Activated naive CD4-positive, alpha-beta T cell (primary cell): ENCODE measurements at places on chromosomes 6 and 20.

- no peak for DNase-seq
Observed at GRCh38 chr20:46085179-46085851, 4.4 kb downstream of the NCOA5 start.

DNA sequence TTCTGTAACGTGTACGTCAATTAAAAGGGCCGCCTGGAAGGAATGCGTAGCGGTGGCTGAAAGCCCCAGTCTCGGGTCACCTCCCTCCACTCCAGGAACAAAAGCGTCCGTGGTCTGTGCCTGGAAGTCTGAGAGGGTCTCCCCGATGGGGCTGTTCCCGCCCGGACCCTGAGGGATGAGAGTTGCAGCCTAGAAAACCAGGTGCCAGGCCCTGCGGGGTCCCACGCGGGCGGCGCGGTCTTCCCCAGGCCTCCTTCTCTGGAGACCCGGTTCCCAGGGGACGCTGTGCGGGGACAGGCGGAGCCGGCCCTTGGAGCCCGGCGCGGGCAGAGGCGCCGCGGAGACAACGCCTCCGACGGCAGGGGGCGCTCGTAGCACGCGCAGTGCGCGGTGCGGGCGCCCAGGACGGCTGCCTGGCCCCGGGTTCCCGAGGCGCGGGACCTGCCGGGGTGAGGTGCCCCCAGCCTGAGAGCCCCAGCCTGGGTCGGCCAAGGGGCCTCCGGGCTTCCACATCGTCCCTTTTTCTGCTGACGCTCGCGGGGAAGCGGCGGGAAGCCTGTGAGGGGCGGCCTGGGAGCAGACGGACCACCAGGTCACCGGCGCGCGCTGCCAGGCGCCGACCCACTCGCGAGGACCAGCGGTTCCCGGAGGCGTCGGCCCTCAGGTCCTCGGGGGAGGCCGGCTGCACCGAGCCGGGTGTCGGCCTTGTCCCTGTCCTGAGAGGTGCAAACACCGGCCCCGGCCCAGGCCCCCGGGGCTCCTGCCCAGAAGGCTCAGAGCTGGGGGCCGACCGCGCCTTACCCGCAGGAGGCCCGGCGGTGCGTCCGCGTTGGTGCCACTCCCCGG is 5.3 kb upstream of the FOXC1 start:
- DNase-seq, result peak; percentile 57

- no peak for DNase-seq
Observed at GRCh38 chr20:4026093-4026601, 10.8 kb upstream of the RNF24 start.

DNA sequence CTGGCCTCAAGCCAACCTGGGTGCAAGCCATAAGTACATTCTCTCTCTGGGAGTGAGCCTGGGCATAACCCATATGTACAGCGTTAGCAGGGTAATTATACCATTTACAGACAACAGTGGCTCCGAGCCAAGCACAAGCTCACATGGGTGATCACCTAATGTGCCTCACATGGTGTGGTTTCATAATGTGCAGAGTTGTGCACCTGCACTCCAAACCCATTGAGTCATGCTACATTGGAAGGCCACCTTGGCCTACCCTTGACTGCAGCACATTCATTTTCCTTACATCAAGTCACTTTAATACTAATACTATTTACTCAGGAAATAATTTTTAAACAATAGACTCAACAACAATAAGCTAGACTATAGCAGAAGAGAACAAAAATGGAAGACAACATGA is 194.5 kb upstream of the PLN start:
- no peak for DNase-seq

DNA sequence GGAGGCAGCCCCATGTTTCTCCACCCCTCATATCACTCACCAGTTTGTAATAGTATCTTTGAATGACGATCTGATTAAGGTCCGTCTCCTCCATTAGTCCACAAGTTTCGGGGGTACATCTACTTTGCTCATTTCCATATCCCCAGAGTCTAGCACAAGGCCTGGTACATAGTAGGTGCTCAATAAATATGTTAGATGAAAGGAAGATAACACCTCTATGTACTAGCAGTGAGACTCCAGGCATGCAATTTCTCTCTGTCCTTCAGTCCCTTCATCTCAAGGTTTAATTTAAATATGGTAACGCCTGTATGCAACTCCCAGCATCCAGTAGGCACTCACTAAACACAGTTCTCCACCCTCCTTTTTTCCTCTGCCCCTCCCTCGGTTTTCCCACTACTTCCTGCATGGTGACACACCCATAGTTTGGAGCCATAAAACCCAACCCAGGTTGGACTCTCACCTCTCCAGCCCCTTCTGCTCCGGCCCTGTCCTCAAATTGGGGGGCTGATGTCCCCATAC is 461 bp upstream of the HNF4A start:
- DNase-seq, result no peak

DNA sequence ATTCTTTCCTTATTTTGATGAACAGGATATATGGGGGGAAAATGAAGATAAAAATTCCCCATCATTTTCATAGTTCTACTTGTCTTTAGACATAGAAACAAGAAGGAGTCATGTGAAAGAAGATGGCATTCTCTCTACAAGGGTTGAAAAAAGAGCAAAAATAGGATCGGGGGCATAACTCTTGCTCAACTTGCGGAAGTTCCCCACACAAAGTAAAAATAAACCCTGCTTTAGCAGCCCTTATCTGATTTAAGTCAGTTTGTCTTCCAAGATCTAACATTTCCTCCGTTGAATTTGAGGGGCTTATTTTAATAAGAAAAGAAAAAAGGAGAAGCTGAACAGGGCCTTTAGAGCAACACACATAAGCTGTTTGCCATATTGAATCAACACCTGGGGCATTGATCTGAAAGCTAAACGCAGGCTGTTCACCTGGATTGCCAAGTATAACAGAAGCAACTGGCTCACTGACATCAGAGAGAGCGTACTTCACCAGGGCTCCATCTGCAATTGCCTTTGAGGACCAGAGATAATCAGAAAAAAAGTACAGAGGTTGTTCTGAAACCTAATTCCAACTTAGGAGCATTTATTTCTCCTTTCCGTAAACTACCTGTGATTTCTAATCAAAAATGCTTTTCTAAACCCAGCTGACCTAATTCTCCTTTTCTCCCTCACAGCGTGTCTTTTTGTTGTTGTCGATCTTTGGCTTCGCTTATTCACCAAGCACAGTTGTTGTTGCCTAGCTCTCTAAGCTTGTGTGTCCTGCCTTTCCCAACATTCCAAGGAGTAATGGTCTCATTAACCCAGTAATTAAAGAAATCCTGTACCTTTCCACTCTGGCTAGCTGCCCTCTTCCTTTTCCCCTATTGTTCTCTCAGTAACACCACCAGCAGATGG is 568.0 kb downstream of the KIF16B start:
- DNase-seq, result no peak

- DNase-seq, result no peak
Observed at GRCh38 chr6:151111670-151112069, 128.1 kb upstream of the AKAP12 start.

GRCh38 chr6:12278915-12279314 is 11.2 kb upstream of the EDN1 start:
- DNase-seq, result no peak

GRCh38 chr6:142900227-142900971 is 44.6 kb downstream of the HIVEP2 start:
- no peak for DNase-seq
